ENCODE measurements at places on chromosomes 3 and 15. TPM values are rescaled to one million over a fixed set of nuclear protein-coding genes. Genes with fewer than 3 reads are reported as not detected.

MAN2C1 gene
- 16.1 TPM for polyA plus RNA-seq

IGDCC3 gene
- polyA plus RNA-seq = not detected

ABCC5 gene
- 9.3 TPM for polyA plus RNA-seq

LRRC2 gene
- not detected for polyA plus RNA-seq

All from naive B cell (primary cell).